ENCODE measurements at places on chromosomes 3 and 15.

DNA sequence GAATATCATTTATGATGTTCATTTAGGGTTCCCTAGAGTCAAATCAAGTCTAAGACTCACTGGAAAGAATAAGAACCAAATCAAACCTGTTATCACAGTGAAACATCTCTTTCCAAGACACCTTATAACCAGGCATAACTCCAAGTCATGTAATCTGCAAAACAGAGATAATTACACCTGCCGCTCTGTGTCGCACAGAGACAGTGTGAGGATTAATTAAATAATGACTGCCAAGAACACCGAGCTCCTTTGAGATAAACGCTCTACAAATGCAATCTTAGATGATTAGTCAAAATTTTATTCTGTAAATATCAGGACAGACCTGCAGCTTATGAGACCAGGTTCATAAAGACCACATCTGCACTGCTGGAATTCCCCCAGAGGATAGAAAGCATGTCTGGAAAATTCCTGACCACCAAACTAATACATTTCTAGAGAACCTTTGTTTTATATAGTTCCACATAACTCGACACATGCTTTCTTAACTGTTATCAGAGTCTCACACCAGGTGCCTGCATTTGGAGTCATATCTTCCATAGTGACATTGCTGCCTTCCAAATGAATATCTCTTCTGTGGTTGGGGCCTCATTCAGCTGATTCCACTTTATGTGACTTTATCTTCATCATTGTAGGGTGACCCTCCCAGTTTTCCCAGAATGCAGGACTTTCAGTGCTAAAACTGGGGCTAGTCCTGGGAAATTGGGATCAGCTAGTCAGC is 252.8 kb downstream of the CD47 start:
- no peak for DNase-seq

- DNase-seq, result peak; percentile 27
Observed at GRCh38 chr15:48559285-48559684, 86.2 kb downstream of the FBN1 start.

- no peak for DNase-seq
Observed at GRCh38 chr3:78041486-78041885, 1001.6 kb downstream of the ROBO2 start.

- no peak for DNase-seq
Observed at GRCh38 chr3:16467393-16467792, 46.1 kb downstream of the RFTN1 start.

GRCh38 chr3:62542185-62542584 is 168.8 kb upstream of the FEZF2 start:
- DNase-seq, result no peak

DNA sequence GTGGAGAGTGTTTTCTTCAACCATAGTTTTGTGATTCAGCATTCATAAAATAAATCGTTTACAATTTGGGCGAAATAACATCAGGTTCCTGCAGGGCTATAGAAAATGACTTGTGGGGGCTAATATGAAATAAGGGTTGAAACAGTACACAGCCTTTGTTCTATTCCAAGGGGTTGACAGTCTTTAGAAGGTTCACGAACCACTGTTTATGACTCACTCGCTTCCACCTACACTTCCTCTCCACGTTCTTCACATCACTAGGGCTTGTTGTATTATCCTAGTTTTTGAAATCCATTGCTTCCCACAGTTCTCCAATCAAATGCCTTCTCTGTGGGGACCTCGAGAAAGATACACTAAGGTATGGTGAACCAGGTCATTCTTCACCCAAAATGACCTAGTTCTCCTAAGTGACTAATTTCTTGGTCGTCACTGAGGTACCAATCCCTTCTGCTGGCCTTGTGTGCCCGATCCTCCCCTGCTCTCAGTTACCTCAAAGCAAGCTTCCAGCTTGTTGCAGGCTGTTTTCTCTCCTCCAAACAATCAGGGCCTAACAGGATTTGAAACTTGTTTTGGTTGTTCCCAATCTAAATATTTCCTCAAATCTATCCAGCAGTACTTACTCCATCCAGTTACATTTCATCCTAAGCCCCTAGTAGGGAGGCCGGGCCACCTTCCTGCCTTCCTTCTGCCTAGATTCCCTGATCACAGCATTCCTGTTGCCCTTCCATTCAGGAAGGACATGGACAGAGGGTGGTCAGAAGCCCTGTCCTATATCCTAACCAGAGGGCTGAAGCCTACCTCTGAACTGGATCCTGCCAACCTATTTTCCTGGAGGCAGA is 23.1 kb upstream of the TBL1XR1 start:
- DNase-seq, result no peak

DNA sequence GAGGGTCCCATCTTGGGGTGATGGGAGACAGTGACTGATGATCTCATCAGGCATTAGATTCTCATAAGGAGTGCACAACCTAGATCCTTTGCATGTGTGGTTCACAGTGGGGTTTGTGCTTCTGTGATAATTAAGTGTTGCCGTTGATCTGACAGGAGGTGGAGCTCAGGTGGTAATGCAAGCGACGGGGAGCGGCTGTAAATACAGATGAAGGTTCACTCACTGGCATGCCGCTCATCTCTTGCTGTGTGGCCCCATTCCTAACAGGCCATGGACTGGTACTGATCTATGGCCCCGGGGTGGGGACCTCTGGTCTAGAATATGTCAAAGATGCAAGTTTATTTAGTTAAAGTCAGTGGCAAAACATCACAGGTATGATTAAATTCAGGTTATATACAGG is 8.7 kb downstream of the MEF2A start:
- DNase-seq, result no peak

DNA sequence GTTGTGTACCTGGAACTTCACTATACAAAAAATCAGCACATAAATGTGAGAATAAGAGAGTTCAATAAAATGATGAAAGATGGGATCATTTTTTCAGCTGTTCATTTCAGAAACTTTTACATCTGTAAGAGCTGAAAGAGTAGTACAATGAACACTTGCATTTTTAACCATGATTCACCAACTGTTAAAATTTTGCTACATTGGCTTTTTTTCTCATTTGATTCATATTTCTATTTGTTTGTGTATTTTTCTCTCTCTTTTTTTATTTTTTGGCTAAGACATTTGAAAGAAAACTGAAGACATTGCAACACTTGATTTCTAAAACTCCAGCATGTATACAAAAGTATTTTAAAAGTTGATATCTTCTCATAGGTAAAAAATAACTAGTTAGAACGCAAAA is 98.3 kb upstream of the CDIN1 start:
- DNase-seq, result no peak

DNA sequence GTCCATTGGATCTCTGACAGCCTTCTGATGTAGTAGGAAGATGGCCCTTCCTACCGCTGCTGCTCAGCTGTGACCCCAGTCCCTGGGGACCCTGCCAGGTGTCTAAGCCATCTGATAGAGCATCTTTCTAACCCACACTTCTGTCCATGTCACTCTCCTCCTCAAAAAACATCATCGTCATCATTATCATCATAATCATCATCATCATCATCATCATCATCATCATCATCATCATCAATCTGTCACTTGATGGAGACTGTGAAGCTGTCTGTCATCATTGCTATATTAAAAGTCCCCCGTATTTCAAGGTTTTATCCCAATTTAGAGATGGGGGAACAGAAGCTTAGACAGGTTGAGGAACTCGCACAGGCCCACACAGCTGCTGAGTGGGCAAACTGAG is 75.1 kb upstream of the SLC6A11 start:
- DNase-seq, result no peak

GRCh38 chr3:137764001-137764433 is at the start of gene SOX14:
Gene SOX14, plus strand, starts transcription at chr3:137764315. Its CDS starts 470 bp downstream, at chr3:137764785.
- DNase-seq, result no peak

GRCh38 chr15:68818066-68818768 is 2.5 kb downstream of the ANP32A start:
- DNase-seq, result peak; percentile 41

DNA sequence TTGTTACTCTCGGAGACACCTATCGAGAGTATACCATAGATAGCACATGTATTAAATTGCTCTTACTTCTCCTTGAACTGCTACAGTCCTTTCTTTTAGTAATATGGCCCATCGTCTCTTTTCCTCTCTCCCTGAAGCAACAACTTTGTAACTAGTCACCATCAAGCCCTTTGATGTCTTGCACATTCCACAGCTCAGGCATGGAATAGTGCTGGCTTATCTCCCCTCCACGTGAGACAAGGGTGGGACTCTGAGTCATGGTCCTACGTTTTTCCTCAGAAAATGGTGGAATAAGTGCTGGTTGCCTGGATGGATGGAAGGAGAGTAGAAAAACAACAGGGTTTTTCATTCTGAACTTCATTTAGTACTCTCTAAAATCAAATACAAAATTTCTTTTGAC is 163.3 kb upstream of the MBNL1 start:
- no peak for DNase-seq

DNA sequence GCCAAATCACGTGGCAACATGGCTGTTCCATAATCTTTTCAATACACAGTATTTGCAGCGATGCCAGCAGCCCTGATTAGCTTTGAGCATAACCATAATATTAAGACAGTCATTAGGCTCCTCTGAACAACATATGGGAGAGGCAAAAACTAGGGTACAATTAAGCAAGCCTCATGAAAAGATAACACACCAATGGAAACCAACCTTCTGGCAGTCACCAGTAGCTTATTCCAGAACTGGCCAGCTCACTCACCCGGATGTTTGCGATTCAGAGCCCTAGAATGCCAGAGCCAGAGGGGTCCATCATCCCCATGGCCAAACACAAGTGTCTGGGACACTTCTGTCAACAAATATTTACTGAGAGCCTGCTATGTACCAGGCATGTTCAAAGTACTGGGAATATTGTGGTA is 48.8 kb upstream of the PLXND1 start:
- no peak for DNase-seq
